Dermis microvascular lymphatic vessel endothelial cell (primary cell): ENCODE measurements at places on chromosomes 4 and X.

DNA sequence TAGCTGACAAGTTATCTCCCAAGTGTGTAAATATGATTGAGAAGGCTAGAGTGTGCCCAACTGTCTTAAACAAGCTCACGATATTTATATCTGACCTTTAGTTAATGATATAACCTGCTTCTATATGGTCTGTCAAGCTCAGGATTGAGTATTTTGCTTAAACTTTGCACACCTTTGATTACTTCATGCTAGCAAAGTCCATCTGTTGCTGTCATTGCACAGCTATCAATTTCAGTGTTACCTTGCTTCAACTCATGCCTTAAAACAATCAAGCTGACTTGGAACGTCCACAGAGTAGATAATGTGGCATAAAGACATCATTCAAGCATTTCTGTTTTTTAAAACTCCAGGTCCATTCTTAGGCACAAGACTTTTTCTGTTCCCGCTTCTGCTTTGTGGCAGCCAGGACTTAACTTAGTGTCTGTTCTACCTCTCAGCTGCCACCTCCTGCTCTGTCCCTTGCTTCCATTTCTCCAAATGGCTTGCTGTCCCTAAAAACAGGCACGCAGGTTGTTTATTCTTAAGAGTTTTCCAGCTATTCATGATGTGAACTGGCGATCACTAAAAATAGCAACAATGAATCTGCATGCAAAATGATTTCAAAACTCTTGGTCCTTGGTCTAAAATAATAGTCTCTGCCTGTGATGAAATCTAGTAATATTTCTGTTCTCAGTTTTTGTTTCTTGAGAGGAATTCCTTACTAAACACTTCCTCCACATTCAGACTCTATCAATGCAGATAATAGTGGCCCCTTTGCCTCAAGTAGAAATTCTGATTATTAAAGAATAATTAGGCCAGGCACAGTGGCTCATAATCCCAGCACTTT is 16.3 kb upstream of the NEIL3 start:
- no peak for DNase-seq

DNA sequence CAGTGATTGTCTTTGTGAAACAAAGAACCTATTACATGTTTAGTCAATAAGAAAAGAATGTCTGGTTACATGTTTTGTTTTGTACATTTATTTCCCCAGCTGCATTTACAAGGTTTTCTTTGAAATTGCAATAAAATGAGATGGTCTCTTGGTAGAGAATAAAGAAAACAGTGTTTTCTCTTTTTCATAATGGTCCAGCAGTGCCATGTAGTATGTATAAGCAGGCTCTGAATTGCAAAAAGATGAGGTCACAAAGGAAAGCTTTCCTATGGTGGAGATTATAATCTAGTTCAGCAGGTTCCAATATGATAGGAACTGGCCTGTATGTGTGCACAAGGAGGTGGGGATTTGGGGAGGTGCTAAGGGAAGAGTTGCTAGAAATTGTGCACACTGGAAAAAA is 1417.3 kb downstream of the STIM2 start:
- DNase-seq, result no peak

DNA sequence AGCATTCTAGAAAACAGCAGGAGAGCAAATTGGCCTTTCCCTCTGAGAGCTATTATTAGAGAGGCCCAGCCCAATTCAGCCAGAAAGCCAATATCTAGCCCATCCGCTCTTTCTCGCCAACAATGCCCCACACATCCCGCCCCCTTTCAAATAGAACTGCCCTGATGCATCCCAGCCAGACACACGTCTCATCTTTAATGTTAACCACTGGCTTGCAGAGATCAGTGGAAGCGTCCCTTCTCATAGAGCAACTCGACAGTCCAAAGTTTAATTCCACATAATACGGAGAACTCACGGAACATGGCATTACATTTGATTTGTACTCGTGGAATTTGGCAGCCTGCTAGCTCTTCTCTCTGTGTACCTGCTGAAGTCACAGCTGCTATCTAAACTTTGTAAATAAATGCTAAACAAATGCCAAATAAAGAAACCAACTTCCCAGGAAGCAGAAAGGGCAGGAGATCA is 304.4 kb downstream of the DHX15 start:
- DNase-seq, result no peak

- DNase-seq, result no peak
Observed at GRCh38 chr4:107792711-107793110, 32.0 kb upstream of the SGMS2 start.

- no peak for DNase-seq
Observed at GRCh38 chr4:182083671-182084410, 159.4 kb upstream of the TENM3 start.

- DNase-seq, result no peak
Observed at GRCh38 chrX:95754411-95754810, 930.2 kb upstream of the DIAPH2 start.

- no peak for DNase-seq
Observed at GRCh38 chrX:41516999-41517765, 70.0 kb downstream of the NYX start.
